Fibroblast of skin of scalp (primary cell): ENCODE measurements at places on chromosomes 1 and 21.

DNA sequence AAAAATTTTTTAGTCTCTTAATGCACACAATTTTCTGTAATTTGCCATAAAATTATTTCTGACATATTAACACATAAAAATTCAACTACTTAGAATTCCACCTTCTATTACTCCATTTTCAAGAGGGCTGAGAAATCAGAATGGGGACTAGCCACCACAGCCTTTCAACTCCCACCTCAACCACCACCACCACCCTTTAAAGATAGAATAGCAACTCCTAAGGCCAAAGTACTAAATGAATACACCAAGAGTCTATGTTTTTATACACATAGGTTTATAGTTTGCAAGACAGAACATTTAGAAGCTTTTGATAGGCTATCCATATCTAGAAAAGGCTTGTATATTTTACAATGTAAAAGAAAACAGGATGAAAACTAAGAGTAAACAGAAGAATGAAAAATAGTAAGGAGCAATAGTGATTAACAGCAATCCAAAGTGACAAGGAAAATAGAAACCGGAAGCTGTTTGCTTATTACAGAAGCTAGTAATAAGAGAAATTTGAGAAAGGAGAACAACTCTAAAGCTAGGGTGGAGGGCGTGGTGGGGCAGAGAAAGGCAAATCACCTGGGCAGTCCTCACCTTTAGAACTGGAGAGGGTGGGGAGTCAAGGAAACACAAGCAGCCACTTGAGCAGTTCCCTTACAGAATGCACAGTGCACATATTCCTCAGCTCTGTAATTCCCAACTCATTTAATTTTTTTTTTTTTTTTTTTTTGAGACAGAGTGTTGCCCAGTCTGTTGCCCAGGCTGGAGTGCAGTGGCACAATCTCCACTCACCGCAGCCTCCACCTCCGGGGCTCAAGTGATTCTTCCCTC lies 27.7 kb downstream of the EPS15 start:
- no peak for DNase-seq

- DNase-seq = no peak
Measured at GRCh38 chr1:33121728-33122127, 40.8 kb downstream of the AZIN2 start.

DNA sequence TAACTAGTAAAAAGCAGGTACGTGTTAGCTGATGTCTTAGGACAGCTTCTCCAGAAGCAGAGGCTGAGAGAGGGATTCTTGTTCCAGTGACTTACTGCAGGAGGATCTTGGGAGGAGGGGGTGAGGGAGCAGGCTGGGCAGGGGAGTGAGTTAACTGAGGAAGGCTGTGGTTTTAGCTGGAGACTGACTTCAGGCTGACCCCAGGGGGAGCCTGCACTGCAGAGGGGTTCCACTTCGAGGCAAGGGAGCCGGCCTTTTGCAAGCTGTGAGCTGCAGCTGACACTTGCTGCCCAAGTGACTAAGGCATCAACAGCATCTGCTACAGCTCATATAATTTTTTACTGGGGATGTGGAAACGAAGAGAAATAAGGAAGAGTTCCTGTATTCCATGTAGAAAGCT lies 50.4 kb upstream of the SOD1 start:
- peak; percentile 7 for DNase-seq

DNA sequence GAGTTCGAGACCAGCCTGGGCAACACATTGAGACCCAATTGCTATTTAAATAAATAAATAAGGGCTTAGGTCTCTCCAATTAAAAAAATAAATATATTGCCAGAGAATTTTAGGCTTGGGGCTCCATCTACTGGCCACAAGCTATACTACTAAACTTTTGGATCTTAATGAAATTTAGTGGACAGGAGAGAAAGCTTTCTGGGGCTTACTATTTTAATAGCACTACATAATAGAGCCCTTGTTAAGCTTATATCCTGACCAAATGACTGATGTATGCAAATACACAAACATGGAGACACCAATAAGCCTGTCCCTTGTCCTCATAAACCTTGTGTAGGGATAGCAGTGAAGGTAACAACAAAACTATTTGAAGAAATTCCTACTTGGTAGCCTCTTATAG lies 18.4 kb downstream of the CCT3 start:
- peak; percentile 36 for DNase-seq

GRCh38 chr1:45334308-45335245 lies 5.4 kb upstream of the TOE1 start:
- DNase-seq = no peak

DNA sequence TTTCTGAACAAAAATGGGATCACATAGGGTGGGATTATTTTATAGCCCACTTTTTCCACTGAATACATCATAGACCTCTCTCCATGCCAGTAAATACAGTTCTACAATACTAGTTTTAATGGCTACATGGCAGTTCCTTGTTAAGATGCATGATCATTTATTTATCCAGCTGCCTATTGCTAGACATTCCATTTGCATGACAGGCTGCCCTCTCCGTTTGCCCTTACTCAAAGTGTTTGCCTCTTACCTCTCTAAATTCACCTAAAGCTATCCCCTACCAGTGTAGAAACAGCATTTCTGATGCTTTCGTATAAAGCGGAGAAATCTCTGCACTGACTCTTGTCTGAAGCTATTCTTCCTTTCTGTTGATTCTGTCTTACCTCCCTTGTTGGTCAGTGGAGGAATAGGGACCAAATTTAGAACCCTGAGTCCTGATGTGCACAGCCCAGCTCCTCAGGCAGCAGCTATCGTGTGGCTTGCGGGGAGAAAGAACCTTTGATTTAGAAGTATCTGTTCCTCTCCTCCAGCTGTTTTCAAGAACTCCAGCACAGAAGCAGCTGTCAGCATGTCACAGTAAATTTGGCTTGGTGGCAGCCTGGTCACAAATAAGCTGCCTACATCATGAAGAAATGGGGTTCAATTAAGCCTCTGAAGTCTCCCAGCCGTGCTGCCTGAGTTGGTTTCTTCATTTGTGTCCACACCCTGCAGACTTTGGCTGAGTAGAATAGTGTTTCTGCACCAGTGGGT lies 337.3 kb downstream of the PRDM2 start:
- no peak for DNase-seq

DNA sequence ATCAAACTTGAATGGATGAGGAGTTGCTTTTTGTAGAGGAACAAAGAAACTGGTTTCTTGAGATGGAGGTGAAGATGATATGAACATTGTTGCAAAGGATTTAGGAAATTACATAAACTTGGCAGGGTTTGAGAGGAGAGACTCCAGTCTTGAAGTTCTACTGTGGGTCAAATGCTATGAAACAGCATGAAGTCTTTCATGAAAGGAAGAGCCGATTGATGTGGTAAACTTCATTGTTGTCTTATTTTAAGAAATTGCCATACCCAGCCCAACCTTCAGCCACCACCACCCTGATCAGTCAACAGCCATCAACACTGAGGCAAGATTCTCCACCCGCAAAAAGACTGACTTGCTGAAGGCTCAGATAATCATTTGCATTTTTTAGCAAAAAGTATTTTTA lies 52.2 kb downstream of the SIPA1L2 start:
- no peak for DNase-seq

- DNase-seq = peak; percentile 66
Measured at GRCh38 chr1:184075055-184076029, 23.8 kb downstream of the TSEN15 start.

- DNase-seq = no peak
Measured at GRCh38 chr1:225777058-225777582, 506 bp upstream of the SRP9 start.

DNA sequence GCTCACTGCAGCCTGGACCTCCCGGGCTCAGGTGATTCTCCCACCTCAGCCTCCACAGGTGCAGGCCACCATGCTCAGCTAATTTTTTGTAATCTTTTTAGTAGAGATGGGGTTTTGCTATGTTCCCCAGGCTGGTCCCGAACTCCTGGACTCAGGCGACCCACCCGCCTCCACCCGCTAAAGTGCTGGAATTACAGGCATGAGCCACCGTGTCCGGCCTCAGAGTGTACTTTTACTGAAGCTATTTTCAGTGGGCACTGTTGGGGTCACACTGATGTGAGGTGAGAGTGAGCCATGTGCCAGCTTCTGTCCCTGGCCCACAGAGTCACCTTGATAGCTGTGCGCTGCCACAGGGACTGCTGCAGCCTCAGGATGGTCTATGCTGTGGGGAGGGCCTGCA lies 25.3 kb upstream of the HHAT start:
- DNase-seq = no peak

DNA sequence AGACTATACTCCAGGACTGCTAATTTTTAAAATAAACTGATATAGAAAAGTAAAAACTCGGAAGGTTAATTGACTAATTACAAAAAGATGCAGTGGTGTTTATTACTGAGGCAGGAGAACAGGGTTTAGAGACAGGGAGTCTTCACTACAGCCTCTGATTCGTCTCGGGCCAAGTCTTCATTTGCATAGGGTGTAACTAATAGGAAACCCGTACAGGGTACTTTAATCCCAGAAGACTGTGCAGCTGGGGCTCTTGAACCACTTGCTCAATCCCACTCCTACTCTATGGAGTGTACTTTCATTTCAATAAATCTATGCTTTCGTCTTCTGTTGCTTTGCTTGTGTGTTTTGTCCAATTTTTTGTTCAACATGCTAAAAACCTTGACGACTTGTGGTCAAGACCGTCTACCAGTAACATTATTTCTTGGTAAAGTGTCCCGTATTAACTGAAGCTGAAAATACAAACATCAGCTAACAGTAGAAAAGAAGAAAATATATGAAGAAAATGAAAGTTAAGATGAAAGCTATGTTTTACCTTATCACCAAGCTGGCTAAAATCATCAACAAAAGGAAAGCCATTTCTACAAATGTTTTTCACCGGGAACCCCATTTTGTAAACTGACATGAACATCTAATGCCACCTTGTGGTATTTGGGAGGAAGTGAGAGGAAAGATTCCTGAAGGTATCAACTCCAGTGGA lies 8.0 kb downstream of the SDHB start:
- DNase-seq = peak; percentile 65

- no peak for DNase-seq
Measured at GRCh38 chr1:156551869-156552268, 20.5 kb downstream of the IQGAP3 start.

DNA sequence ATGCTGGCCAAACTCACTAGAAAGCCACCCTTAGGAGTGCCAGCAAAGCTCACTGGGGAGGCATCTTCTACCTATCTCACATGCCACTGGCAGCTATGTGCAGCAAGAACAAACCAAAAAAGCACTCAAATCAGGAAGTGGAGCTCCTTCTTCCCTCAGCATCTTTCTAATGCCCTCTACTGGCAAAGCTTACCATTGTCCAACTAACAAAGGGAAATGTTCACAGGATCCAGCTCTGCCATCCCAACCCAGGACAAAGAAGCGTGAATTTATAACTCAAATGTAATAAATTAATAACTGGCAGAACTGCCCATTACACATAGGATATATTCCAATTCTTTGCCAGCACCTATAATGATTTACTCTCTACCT lies 38.9 kb downstream of the LEPR start:
- peak; percentile 47 for DNase-seq

DNA sequence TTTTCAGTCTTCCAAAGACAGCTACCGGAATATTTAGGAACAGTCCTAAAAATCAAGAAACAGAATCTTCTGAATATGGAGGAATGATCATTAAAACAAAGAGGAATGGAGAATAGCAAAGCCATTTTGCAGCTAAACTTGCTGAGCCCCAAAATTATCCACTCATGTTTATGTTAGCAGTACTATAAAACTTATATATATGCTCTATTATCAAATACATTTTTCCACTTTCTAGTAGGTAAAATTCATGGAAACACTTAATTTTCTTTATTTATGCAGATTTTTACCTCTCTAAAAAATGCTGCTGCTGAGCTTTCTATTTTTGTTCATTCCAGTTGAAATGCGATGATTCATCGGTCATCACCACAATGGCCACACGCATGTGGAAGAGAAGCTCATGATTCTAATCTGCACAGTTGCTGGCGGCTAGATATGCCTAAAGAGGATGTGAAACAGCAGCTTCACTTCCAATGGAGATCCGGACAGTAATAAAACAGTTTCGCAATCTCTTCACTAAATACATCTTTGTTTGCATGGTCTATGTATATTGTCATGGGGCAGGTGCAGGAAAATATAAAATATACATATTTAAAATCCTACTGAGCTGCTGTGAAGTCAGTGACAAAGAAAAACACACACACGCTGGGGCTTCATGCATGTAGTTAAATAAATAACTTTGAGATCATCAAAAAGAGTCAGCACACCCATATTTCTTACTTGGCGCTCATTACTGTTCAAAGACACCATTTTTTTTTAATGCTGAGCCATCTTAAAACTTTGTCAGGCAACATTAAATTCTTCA lies 292.2 kb downstream of the SMYD3 start:
- peak; percentile 84 for DNase-seq

GRCh38 chr1:98294127-98294526 lies 367.4 kb upstream of the SNX7 start:
- no peak for DNase-seq

- DNase-seq = no peak
Measured at GRCh38 chr1:26540351-26540750, 10.8 kb downstream of the RPS6KA1 start.

DNA sequence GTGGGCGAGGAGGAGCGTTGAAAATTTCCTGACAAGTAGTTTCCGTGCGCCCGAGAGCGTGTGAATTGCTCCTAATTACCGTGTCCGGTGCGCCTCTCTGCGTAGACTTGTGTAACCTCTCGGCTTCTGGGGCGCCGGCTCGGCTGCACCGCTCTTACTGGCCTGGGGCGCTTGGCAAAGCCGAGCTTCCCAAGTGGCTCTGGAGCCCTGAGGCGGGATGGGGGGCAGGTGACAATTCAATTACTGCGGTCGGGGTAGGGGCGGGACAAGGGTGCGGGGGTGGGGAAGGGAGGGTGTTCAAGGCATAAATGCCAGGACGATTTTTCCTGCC lies 392 bp upstream of the DMRTA2 start:
- DNase-seq = no peak

DNA sequence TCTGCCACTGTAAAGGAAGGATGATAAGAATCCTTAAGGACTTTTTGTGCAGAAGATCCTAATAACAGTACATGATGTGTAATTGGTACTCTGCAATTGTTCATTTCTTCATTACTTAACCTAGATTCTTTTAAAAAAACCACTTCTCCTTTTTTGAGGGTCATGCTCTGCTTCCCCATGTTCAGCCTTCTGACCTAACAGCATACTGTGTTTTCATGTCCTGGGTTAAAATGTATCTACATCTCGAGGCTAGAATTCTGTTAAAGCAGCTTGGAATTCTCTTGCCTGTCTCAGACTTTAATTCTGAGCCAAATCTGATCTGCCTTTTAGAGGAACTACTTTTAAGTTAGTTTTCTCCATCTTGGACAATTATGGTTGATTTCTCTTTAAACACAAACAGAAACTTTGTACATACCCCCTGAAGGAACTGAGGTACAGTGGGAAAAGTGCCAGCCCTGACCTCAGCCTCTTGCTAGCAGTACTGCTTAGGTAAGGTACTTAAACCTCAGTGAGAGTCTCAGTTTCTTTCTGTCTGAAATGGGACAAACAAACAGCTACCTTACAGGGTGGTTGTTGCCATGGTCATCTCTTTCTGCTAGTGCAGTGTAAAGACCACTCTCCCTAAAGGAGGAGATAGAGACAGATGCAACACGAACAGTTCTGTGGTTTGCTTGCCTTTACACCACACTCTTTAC lies 103.2 kb upstream of the DYNLT5 start:
- DNase-seq = no peak
